ENCODE measurements at places on chromosomes 4 and X.

DNA sequence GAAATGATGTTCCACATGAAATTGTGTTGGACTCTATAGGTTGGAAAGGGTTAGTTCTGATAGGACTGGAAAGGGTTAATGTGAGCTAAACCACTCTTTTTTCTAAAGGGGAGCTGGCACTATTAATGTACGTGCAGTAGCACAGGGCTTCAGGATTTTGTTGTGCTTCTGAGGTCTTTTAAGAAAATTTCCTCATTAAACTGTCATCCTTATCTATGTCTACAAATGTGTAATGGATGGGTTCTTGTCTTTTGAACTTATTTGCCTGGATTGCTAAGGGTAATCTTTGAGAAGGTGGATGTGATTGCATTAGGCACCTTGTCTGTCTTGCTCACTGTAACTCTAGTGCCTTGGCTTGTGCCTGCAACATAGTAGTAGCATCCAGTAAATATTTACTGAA, 106.0 kb upstream of the SLC4A4 start:
- DNase-seq, result no peak

- DNase-seq, result no peak
Measured at GRCh38 chr4:910366-911091, 21.6 kb downstream of the GAK start.

- DNase-seq, result no peak
Measured at GRCh38 chr4:182492423-182492822, 249.2 kb downstream of the TENM3 start.

- DNase-seq, result no peak
Measured at GRCh38 chr4:26542991-26543390, 40.9 kb upstream of the TBC1D19 start.

- no peak for DNase-seq
Measured at GRCh38 chr4:26175006-26175786, 145.6 kb upstream of the RBPJ start.

GRCh38 chr4:62901101-62901500, 1508.1 kb downstream of the TECRL start:
- no peak for DNase-seq

DNA sequence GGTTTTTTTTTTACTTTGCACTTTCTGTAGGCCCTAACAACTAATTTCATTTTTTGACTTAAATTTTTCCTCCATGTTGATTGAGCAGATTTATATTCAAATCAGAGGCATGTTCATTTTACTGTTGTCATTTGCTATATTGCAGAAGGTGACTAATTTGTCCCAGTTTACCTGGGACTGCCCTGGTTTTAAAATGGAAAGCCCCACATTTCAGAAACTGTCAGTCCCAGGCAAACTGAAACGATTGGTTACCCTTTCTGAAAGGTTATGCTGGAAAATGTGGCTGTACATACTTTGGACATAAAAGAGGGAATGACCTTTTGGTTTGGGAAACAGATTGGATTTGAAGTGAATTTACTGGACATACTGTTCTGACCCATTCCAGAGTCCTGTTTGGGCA, 160.0 kb downstream of the SPCS3 start:
- DNase-seq, result no peak

- DNase-seq, result no peak
Measured at GRCh38 chr4:52273885-52274284, 222.8 kb downstream of the SPATA18 start.

DNA sequence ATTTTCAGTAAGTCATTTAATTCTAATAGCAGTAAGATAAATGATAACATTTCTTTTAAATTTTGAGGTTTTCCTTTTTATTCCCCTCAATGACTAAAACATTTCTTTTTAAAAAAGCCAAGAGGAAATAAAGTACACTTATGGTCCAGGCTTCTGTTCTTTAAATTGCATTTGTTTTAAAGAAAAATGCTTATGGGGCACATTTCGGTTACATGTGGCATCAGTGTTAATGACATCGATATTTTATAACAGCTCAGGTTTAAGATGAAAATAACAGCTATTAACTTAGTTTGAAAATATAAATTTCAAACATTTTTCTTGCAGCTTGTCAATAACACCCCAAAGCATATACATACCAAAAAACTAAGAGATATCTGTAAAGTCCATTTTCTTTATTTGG, 1161.1 kb downstream of the PCDH18 start:
- no peak for DNase-seq

- peak; percentile 11 for DNase-seq
Measured at GRCh38 chr4:119984996-119985395, 81.7 kb downstream of the MAD2L1 start.
